Left ventricle myocardium inferior (tissue), 1 donor: ENCODE measurements at places on chromosomes 3 and 15.

DNA sequence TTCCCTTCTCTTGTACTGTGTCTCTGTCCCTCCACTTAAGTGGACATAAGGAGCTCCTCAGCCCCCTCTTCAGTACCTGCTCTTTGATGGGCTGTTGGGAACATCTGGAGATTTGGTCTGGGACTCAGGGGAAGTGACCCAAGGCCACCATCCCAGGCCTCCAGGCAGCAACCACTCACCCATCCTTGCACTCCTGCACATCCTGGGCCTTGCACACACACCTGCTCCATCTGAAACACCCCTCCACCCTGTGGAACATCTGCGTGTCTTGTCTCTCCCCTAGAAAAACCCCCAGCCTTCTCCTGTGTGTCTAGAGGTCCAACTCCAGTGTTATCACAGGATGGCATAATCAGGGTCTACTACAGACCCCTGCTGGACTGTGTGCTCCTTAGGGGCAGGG lies 74.3 kb downstream of the ABTB1 start:
- no peak overlapping the region for H3K4me3 ChIP-seq
- H3K27ac ChIP-seq: peak overlapping the region; percentile 96
- no peaks in the 10 kb centered on the region for H3K27me3 ChIP-seq
- H3K4me1 ChIP-seq: peaks cover 98% of the 10 kb centered on the region

- H3K36me3 ChIP-seq: no peaks in the 10 kb centered on the region
- H3K27ac ChIP-seq: no peak overlapping the region
- peaks cover 18% of the 10 kb centered on the region for H3K4me1 ChIP-seq
- no peak overlapping the region for H3K4me3 ChIP-seq
Observed at GRCh38 chr3:116002235-116002634, 378.9 kb downstream of the GAP43 start.

- H3K27ac ChIP-seq: no peak overlapping the region
- H3K4me3 ChIP-seq: no peak overlapping the region
- H3K36me3 ChIP-seq: no peaks in the 10 kb centered on the region
- peaks cover 32% of the 10 kb centered on the region for H3K4me1 ChIP-seq
- DNase-seq: no peak
- no peaks in the 10 kb centered on the region for H3K27me3 ChIP-seq
Observed at GRCh38 chr15:62571072-62571471, 406.0 kb upstream of the C2CD4B start.

DNA sequence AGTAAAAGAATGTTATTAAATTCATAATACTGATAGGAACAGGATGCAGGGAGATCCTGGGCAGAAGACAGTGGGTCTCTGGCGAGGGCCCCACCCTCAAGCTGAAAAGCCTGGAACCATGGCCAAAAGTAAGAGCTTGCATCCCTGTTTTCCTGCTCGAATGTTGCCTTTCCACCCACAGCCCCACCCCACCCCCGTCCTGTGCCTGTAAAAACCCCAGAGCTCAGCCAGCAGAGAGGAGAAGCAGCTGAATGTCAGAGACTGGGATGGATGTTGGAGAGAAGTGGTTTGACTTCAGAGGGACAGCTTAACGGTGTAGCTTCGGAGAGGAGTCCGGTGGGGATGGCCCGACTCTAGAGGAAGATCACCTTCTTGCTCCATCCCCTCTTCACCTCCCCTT lies 207.9 kb downstream of the ROBO2 start:
- H3K4me3 ChIP-seq: no peak overlapping the region
- H3K36me3 ChIP-seq: no peaks in the 10 kb centered on the region
- H3K27ac ChIP-seq: no peak overlapping the region
- DNase-seq: no peak
- H3K27me3 ChIP-seq: no peaks in the 10 kb centered on the region
- H3K4me1 ChIP-seq: peaks cover 10% of the 10 kb centered on the region

DNA sequence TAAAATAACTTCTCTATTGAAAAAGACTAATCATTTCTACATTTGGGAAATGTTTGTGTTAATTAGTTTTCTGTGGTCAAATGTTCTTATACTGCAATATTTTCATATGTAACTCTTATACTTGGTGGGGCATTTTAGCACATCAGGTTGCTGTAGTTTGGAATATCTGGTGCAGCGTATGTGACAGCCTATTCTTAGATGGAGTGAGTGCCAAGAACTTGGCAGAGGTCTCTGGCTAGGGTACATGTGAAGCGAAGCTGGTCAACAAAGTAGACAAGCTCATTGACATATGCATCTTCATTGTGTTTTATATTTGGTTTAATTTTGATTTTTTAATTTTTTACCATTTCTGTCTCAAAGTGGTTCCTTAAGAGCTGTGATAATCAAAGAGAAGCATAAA lies 53.2 kb downstream of the CHAC1 start:
- peak overlapping the region; percentile 42 for H3K27ac ChIP-seq
- H3K4me3 ChIP-seq: no peak overlapping the region
- peaks cover 24% of the 10 kb centered on the region for H3K4me1 ChIP-seq
- no peak for DNase-seq
- H3K36me3 ChIP-seq: peaks cover 32% of the 10 kb centered on the region

DNA sequence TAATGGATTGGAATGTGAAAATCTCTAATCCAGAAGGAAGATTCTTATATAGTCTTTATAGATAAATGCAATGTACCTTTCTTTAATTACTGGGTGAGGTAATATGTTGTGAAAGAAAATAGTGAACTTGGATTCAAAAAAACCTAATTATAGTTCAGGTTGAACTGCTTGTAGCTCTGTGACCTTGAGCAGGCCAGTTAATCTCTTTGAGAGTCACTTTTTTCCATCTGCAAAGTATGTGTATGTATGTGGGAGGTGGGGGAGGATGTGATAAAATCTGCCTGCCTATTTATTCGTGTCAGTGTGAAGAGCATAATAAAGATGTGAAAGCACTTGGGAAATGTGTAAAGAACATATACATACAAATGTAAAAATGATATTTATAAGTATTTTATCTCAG lies 34.4 kb downstream of the GLCE start:
- peak overlapping the region; percentile 68 for H3K27ac ChIP-seq
- DNase-seq: no peak
- H3K4me1 ChIP-seq: peaks cover 48% of the 10 kb centered on the region
- no peak overlapping the region for H3K4me3 ChIP-seq

DNA sequence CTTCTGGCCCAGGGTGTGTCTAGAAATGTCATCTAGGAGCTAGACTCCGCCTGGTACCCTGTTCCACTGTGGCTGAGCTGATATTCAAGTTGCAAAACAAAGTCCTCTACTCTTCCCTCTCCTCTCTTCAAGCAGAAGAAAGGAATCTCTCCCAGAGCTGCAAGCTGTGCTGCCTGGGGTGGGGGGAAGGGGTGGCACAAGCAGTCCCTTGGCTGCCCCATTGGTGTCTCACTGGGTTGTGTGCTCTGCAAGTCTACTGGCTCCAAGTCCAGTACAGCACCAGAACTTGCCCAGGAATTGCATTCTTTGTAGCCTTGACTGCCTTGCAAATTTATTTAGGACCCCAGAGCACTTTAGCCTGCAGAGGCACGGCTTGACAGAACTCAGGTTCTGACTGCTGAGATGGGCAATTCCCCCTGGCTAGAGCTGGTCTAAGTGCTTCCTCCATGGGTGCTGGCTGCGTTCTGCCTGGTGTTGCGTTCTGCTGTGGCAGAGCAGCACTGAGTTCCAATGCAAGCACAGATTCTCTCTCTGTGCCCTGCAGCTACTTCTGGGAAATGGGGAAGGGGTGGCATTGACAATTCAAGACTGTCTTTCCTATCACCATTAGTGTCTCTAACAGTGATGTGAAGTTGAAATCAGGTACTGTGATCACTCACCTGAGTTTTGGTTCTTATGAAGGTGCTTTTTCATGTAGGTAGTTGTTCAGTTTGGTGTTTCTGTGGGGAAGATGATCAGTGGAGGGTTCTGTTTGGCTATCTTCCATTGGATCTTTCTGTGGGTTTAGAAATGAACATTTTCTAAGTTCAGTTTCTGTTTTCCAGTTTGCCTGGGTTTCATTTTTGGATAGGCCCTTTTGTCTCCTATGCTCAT lies 39.5 kb downstream of the OXSR1 start:
- peaks cover 36% of the 10 kb centered on the region for H3K4me1 ChIP-seq
- no peak overlapping the region for H3K27ac ChIP-seq
- no peak overlapping the region for H3K4me3 ChIP-seq
- H3K27me3 ChIP-seq: no peaks in the 10 kb centered on the region
- DNase-seq: no peak
- peaks cover 5% of the 10 kb centered on the region for H3K36me3 ChIP-seq

DNA sequence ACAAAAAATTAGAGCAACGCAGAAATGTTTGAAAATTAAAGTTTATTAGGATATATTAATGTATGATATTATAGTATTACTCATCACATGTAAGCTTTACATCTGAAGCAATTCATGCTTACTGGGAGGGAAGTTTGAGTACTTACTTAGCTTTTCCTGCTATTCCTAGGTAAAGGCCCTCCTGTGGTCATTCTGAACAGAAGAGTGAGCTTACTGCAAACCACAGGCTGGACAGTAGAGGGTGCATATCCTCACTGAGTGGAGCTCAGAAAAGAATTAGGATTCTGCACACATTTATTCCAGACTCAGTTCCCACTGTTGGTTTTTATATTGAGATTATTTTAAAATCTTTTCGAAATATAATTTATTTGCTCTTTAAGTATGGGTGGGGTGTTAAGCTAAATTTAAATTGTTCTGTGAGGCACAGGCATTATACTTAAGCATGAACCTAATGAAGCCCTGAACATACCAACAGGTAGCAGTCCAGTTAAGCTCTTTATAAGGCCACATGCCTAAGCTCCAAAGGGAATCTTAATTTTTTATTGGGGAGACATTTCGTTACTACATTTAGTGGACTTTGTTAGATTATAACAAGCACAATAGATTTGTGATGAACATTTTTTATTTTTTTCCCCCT lies 10.2 kb downstream of the MRPS22 start:
- no peaks in the 10 kb centered on the region for H3K27me3 ChIP-seq
- no peaks in the 10 kb centered on the region for H3K4me1 ChIP-seq
- H3K27ac ChIP-seq: no peak overlapping the region
- peaks cover 100% of the 10 kb centered on the region for H3K36me3 ChIP-seq
- no peak overlapping the region for H3K4me3 ChIP-seq
- no peak for DNase-seq

GRCh38 chr15:41550066-41550775 lies 6.2 kb upstream of the RPAP1 start:
- H3K27me3 ChIP-seq: no peaks in the 10 kb centered on the region
- H3K4me1 ChIP-seq: peaks cover 13% of the 10 kb centered on the region
- H3K4me3 ChIP-seq: no peak overlapping the region
- DNase-seq: no peak
- no peak overlapping the region for H3K27ac ChIP-seq
- no peaks in the 10 kb centered on the region for H3K36me3 ChIP-seq

DNA sequence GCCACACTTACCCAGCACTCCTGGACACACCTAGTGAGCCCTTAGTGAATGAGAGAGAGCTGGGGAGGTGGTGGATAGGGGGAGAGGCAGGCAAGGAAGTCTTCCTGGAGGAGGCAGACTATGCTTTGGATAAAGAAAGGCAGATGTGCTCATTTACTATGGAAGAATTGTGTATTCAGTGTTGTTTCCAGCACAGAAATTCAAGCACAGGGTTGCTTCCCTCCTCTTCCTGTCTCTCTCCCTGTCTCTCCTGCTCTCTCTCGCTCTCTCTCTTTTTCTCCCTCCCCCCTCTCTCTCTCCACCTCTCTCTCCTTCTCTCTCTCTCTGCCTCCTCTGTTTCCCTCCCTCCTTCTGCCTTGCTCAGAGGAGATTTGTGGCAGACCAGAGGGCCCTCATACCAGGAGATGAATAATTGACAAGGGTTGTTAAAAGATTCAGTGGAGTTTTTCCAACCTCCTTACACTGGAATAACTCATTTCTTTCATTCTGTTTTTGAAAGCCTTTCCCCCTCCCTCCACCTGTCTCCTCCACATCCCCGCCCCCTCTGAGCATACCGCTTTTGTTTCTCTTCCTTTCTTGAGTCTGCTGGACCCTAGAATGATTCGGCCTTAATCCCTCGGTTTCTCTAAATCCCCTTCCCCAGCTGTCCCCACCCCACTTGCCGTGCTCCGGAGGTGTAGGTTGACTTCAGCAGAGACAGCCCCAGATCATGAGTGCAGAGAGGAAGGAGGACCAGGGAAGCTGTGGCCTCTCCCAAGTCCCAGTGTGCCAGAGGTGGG lies 65.6 kb downstream of the CCDC33 start:
- peaks cover 7% of the 10 kb centered on the region for H3K4me1 ChIP-seq
- H3K4me3 ChIP-seq: no peak overlapping the region
- no peak overlapping the region for H3K27ac ChIP-seq
- H3K27me3 ChIP-seq: peaks cover 91% of the 10 kb centered on the region

DNA sequence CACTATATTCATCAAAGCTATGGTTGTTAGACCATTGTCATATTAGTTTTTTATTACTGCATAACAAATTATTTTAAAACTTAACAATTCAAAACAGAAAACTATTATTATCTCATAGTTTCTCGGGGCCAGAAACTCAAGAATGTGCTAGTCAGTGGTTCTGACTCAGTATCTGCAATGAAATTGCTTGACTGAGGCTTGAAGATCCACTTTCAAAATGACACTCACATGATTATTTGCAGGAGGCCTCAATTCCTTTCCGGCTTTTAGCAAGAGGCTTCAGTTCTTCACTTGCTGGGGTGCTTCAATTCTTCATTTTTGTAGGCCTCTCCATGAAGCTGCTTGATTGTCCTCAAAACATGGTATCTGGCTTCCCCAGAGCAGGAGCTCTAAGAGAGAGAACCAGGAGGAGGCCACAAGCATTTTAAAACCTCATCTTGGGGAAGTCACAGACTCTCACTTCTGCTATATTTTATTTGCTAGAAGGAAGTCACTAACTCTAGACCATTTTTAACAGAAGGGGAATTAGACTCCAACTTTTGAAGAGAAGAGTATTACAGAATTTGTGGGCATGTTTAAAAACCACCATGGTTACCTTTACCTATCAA lies 383.7 kb downstream of the MFSD1 start:
- H3K27ac ChIP-seq: no peak overlapping the region
- peaks cover 18% of the 10 kb centered on the region for H3K4me1 ChIP-seq
- H3K27me3 ChIP-seq: no peaks in the 10 kb centered on the region
- DNase-seq: no peak
- no peak overlapping the region for H3K4me3 ChIP-seq
- no peaks in the 10 kb centered on the region for H3K36me3 ChIP-seq

DNA sequence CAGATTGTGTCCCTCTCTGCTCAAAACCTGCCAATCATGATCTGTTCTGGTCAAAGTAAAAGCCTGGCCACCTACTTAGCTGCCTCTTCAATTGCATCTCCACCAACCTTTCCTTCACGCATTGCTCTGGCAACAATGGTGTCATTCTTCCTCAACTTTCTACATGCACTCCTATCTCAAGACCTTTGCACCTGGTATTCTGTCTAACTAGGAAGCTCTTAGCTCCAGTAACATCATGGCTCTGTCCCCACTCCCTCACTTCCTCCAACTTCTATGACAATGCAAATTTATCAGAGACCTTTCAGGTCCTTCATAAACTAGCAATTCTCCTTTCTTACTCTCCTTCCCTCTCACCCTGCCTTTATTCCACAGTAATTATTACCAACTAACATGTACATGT lies 267.4 kb upstream of the ARL6 start:
- no peak overlapping the region for H3K4me3 ChIP-seq
- DNase-seq: no peak
- H3K27me3 ChIP-seq: no peaks in the 10 kb centered on the region
- H3K4me1 ChIP-seq: no peaks in the 10 kb centered on the region
- H3K27ac ChIP-seq: no peak overlapping the region
